ENCODE measurements at places on chromosomes 11 and 22.

DNA sequence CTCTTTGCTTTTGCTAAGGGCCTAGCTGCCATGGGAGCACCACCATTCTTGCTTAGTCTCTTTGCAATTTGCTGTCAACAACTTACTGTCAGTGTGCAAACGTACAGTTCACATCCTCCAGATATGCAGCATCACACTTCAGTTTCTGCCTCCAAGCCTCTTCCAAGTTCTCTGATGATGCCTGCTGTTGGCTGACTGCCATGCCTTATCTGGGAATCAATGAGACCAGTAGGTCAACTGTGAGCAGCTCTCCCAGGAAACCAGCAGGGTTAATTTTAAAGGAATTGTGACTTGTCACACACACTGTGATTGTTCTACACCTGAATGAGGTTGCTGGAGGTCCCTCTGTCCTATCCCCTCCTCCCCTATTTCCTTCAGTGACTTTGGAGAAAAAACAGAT, 56.0 kb downstream of the COPB1 start:
- no peak for DNase-seq

- no peak for DNase-seq
Observed at GRCh38 chr11:1568441-1568911, 3.6 kb downstream of the DUSP8 start.

- DNase-seq: no peak
Observed at GRCh38 chr11:46378811-46379481, 2.5 kb upstream of the MDK start.

DNA sequence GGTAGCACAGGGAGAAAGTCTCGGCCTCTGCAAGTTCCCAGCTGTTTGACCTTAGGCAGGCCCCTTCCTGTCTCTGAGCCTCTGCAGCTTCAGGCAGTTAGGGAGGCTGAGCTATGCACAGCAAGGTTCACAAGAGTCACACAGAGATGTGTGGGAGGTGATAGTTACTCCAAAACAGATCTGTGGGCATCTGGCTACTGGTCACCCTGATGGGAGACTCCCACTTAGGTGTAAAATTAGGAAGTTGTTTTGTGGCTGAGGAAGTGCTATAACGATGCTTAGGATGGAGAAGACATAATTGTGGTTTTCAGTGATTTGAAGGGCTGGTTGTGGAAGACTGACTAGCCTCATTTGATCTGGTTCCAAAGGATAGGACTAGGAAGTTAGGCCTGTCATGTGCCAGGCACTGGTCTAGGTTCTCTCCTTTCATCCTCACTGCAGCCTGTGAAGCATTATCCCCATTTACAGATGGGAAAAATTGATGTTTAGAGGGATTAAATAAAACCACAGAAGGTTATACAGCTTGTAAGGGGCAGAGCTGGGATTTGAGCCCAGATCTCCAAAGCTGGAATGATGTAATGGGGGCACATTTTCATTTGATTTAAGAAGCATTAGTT, 13.5 kb downstream of the ACO2 start:
- DNase-seq: peak; percentile 70

DNA sequence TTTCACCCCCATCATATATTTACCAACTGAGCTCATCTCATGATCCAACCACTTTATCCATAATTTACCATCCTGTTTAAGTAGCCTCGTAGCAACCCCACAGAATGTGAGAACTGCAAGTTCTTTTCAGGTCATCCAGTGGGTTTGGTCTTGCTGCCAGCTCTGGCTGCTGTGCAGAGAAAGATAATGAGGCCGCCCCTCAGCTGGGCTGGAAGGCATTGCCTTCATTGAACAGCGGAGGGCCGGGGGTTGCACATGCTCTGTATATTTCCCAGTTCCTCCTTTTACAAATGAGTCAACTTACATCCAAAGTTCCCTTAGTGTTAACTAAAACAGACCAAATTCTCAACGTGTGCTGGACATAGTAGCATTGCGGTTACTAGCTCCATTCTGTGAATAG, 96.7 kb downstream of the SYN3 start:
- DNase-seq: no peak

DNA sequence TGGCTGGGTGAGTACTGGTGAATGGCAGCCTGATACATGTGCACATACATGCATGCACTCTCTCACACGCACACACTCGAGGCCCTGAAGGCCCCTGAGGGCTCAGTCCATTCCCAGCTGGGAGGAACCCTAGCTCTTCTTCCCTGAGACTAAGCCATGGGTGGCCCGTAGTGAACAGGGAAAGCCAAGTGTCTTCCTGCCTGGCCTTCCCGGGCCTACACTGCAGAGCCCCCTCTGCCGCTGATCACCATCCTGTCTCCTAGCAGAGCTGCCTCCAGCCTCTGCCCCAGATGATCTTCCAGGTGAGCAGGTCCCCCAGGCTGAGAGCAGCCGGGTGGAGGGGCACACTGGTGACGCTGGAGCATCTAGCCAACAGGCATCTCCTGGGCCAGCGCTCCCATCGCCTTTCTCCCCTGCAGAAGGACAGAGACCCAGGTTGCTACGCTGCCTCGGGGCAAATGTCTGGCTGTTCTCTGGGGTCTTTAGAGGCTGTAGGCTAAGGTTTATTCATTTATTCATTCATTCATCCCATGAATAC, 57.3 kb downstream of the CD82 start:
- DNase-seq: no peak

- DNase-seq: no peak
Observed at GRCh38 chr22:39229688-39230260, 15.0 kb downstream of the PDGFB start.

DNA sequence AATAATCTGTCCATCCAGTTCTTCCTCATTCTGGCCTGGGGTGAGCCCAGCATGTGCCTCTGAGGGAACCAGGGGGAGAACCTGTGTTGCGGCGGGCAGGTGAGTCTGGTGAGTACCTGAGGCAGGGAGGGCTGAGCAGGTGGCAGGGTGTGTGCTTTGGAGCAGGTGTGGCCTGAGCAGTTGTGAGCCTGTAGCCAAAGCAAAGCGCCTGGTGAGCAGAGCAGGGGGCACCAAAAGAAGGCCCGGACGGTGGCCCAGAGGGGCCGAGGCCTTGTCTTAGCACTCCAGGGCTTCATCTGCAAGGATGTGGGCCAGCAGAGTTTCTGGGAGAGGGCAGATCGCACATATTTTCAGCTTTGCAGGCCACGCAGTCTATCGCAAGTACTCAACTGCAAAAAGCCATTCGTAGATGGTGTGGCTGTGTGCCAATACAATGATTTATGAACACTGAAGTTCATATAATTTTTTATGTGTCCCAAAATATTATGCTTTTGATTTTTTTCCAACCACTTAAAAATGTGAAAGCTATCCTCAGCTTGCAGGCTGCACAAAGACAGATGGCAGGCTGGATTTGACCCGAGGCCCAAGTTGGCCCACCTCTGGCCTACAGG, 8.7 kb downstream of the GLB1L2 start:
- DNase-seq: no peak

- DNase-seq: no peak
Observed at GRCh38 chr11:133903875-133904817, 52.6 kb downstream of the IGSF9B start.

GRCh38 chr11:117290809-117291396, at the start of gene BACE1-AS:
TSS of gene BACE1-AS (plus strand) at chr11:117291346.
- DNase-seq: no peak

GRCh38 chr11:42462558-42463310, 849.1 kb upstream of the API5 start:
- no peak for DNase-seq

DNA sequence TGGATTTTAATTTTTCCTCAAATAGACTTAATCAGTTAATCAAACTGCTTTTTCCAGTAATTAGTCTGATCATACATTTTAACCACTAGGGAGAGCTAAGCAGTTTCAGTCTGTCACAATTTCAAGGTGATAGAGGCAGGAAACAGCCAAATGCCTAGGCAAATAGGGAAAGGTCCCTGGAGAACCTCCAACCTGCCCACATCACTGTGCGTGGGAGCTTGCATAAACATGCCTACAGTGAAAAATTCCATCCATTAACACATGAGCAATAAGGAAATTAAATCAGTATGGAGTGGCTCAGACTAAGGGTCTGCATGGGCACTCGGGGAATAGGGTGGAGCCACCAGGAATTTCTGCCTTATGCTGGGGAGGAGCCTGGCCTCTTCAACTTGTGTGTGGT, 74.6 kb downstream of the AASDHPPT start:
- no peak for DNase-seq

DNA sequence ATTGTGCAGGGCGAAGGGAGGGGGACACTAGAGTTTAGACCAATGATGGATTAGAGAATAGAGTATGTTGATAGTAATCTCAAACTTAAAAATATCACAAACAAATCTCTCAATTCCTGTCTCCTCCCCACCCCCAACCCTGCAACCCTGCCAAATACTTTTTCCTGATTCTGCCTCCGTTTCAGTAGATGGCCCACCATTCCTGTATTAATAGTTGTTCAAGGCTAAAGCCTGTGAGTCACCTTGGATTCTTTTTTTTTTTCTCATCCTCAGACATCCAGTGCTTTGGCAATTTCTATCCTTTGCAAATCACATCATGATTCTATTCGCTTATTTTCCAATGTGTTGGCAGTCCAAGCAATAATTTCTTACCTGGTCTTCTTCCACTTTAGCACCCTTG, 207.9 kb downstream of the DYNC2H1 start:
- no peak for DNase-seq

- DNase-seq: no peak
Observed at GRCh38 chr11:21807350-21807749, 385.5 kb upstream of the ANO5 start.

- DNase-seq: no peak
Observed at GRCh38 chr11:95647355-95647754, 142.2 kb downstream of the FAM76B start.

DNA sequence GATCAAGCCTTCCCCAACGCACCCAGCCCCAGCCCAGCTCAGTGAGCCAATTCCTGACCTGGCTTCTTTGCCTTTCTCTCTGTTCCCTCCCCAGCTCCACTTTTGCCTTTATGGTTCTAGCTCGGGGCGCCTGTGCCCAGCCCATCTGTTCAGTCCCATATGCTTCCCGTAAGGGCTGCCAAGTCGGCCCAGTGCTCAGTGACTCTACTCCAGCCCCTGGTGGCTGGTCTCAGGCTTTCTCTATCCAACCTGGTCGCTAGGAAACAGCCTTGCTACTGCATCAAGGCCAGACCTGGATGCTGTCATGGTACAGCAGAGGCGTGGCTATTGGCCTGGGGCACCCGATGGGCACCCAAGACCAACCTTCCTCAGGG, 178.0 kb downstream of the DSCAML1 start:
- DNase-seq: no peak

GRCh38 chr22:20022231-20022977, 1.5 kb downstream of the TANGO2 start:
- DNase-seq: no peak

- no peak for DNase-seq
Observed at GRCh38 chr11:46930089-46930488, 6.5 kb upstream of the CSTPP1 start.

GRCh38 chr11:134932761-134933160, 520.7 kb upstream of the B3GAT1 start:
- no peak for DNase-seq

DNA sequence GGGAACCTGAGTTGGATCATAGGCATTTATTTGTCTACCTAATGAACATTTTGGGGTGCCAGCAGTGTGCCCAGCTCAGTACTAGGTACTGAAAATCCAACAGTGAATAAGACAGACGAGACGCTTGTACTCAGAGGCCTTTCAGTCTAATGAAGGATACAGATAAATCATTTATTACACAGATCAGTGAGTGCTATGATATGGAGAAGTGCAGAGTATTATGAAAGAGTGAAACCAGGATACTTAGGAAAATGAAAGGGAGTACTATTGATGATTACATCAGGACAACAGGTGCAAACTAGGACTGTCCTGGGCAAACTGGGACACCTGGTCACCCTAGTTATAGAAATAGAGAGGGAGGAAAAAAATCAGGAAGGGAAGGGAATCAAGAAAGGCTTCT, 207.5 kb upstream of the NCAM1 start:
- DNase-seq: no peak

DNA sequence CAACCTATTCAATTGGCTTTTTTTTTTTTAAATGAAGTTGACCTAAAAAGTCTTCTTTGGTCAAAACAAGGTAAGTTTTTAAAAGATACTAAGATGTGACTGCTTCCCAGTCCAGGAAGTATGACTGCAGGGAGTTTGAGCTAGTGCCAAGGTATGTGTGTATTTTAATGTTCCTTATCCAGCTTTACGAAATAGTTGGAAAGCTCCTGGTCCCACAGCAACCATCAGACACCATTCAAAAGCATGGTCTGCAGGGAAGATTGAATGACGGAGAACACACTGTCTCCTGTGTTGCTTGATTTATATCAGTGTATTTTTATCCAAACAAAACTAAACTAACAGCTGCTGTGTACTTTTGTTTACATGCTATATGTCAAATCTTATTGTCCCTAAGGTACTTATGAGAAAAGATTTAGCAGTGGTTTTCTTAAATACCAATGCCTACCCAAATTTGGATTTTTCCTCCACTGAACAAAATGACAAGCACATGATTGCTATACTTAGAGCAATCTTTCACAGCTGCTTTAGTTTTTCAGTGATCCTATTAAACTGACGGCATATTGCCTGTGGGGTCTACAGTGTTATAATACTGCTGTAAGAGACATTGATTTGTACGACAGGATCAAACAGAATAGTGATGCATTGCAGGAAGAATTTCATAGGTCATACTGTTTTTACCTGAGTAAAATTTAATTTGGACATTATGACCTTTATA, 122.9 kb downstream of the DCDC1 start:
- no peak for DNase-seq

DNA sequence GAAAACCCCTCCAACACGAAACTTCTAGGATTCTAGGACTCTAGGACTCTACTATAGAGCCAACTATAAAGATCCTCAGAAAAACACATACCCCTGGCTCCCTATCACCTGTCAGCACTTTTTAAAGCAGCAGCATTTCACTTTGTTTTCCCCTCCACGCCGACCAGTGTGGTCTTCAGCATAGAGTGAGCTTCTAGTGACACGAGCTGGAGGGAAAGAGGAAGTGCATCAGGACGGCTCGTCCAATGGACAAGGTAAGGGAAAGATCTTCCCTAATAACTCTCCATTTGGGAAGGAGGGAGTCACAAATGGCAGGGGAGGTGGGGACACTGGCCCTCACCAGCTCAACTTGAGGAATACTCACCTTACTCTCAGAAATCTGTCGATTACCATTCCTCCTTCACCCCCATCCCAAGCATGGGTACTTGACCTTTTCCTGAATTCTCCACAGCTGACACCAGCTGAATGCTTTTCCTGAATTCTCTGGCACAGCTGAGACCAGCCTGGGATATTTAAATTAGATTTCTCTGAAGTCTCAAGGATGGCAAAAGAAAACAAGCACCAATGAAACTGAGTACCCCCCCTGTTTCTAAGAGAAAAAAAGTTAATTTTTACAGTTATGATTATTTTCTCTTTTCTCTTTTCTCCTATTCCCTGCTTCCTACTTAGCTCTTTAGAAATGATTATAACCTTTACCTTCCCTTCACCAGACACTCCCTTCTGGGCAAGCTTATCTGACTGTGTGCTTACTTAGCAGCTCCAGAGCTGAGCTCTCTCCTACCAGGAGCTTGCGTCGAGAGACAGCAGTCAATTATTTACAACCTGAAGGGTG, 33.3 kb upstream of the NNMT start:
- DNase-seq: peak; percentile 22

DNA sequence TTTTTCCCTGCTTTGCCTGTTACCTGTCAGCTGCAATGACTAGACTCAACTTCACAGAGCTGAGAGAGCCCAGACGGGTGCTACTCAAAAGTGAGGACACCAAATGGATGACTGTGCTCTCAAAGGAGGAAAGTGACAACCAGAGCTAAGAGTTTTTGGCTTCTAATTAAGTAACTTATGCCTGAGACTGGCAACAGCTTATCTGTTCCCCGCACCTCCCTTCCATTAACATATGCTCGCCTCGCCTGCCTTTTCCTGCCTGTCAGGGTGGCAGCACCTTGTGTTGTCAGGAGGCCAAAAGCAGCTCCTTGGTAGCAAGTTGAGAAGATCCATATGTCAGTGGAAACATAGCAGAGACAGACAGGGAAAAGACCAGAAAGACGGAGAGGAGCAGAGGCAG, 573.9 kb upstream of the KIRREL3 start:
- no peak for DNase-seq

Data from inflammatory macrophage treated with lipopolysaccharide for 4 hours (primary cell).